ENCODE measurements at places on chromosomes 7 and 10.

GRCh38 chr10:50600286-50600685 lies 23.5 kb downstream of the SGMS1 start:
- DNase-seq: peak; percentile 45

- DNase-seq: no peak
These were observed 420.3 kb downstream of the LRMDA start for GRCh38 chr10:75851580-75852345.

- DNase-seq: no peak
These were observed 366.3 kb downstream of the ABCA13 start for GRCh38 chr7:48537561-48537960.

DNA sequence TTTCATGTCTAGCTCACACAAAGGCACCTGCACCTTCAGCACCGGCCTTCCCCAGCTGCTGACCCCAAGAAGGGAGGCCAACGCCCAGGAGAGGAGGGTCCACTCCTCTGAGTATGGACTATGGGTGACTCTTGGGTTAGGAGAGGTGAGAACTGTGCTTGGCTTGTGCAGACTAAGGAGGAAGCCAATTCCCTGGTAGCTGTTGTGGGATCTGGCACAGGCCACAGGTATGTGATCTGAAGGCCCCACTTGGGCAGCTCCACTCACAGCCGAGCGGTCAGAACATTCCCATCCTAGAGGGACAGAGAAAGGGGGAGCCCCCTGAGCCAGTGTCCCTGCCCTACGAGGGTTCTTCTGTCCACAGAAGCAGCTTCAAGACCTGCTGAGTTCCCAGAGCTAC lies 52.8 kb upstream of the FIGNL1 start:
- DNase-seq: no peak

GRCh38 chr7:13628239-13629001 lies 361.0 kb downstream of the ETV1 start:
- no peak for DNase-seq

- no peak for DNase-seq
These were observed 28.3 kb upstream of the ELMO1 start for GRCh38 chr7:37476881-37477450.

GRCh38 chr7:72538147-72538546 lies 126.0 kb upstream of the CALN1 start:
- no peak for DNase-seq

DNA sequence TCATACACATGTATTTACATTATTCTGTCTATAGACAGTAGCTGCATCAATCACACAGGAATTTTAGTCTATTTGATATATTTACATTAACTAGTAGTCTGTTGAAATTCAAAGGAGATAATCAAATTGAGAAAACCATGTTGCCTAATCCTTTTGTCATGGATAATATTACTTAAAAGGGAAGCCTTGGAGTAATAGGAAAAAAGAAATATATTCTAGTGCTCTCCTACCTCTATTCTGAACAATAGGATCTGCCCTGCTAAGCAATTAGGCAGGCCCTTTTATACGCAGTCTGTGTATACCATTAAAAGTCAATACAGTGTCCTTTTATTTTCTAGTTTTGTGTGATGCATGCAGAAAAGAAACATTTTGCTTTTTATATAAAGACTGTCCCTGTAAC lies 24.5 kb downstream of the UMAD1 start:
- no peak for DNase-seq

DNA sequence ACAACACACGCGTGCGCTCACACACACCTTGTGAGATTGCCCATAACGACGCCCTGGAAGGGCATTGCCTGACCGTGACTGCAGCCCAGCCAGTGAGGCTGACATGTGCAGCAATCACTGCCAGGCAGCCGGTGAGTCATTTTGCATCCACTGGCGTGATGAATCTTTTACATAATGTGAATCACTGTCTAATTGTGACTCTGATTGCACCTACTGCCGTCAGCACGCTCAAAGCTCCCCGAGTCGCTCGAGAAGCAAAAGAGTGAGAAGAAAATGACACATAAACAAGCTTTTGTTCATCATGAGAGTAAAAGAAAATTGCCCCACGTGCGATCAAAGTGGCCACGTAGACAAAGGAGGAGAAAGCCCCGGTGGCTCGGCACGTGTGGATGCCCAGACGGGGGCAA lies 117.4 kb upstream of the PFKP start:
- DNase-seq: no peak

DNA sequence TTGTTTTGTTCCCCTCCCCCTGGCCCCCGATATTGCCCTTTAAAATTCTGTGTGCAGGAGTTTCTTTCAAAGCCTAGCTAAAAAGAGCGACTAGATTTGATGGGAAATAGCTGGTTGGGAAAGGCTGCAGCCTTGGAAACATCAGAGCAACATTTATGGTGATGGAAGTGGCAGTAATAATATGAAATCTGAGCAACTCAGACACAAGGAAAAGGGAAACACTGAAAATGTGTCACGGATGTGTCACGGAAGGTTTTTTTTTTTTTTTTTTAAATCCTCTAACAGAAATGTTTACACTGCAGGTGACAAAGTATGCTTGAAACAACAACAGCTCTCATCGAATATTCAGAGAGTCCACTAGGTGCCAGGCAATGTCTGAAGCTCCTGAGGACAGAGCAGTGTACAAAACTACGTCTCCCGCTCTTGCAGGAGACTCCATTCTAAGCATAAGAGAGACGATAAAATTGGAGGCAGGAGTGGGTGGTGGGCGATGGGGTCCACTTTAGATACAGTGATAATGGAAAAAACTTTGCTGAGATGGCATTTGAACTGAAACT lies 143.0 kb downstream of the RSU1 start:
- no peak for DNase-seq

- DNase-seq: no peak
These were observed 18.4 kb upstream of the COBL start for GRCh38 chr7:51335057-51335456.

- no peak for DNase-seq
These were observed 4.4 kb downstream of the SLC12A9 start for GRCh38 chr7:100856871-100857282.

GRCh38 chr7:90229682-90230081 lies 15.3 kb upstream of the CFAP69 start:
- DNase-seq: no peak

DNA sequence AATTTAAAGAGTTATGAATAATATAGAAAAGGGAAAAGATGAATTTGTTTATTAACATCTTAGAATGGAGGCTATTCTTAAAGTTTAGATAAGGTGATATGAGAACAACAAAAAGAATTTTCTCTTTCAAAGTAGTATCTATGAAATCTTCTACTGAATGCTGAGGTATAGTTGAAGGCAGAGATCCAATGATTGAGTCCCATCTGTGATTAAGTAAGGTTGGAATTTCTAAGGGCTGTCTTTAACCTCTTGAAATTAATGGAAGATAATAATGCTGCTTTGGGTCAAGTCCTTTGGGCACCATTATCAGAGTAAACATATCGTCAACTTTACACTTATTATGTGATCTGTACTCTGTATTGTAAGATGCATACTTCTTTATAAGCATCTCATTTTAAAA lies 307.9 kb downstream of the PRKG1 start:
- no peak for DNase-seq

DNA sequence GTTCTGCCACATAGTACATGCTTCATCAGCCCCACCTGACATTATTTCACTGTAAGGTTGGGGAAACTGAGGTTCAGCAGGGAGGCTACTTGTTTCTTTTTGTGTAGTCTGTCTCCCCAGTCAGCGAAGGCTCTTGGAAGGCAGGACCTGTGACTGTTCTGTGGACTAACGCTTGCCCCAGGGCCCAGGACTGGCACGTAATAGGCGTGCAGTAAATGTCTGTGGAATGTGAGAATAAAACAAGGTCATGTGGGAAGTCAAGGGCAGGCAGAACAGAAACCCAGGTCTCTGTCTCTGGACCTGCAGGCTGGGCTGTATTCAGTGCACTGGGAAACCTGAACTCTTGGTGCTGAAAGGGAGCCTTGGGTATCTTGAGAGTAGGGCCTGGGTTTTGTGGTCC lies 168.7 kb downstream of the RPS24 start:
- no peak for DNase-seq

All from erythroblast (primary cell).